ENCODE measurements at places on chromosomes 2 and 18.

- no peak for DNase-seq
Observed at GRCh38 chr18:6547476-6547875, 132.8 kb upstream of the L3MBTL4 start.

- peak; percentile 42 for DNase-seq
Observed at GRCh38 chr2:190119257-190119656, 56.7 kb upstream of the MSTN start.

GRCh38 chr2:240962300-240963064 lies 35.9 kb upstream of the SNED1 start:
- DNase-seq, result peak; percentile 22

- no peak for DNase-seq
Observed at GRCh38 chr2:61670591-61671501, 132.7 kb upstream of the XPO1 start.

- DNase-seq, result no peak
Observed at GRCh38 chr18:62777814-62778213, 62.5 kb downstream of the PHLPP1 start.

- DNase-seq, result no peak
Observed at GRCh38 chr2:118721817-118722551, 125.5 kb downstream of the EN1 start.

GRCh38 chr2:18829976-18830375 lies 240.6 kb upstream of the NT5C1B start:
- DNase-seq, result no peak

DNA sequence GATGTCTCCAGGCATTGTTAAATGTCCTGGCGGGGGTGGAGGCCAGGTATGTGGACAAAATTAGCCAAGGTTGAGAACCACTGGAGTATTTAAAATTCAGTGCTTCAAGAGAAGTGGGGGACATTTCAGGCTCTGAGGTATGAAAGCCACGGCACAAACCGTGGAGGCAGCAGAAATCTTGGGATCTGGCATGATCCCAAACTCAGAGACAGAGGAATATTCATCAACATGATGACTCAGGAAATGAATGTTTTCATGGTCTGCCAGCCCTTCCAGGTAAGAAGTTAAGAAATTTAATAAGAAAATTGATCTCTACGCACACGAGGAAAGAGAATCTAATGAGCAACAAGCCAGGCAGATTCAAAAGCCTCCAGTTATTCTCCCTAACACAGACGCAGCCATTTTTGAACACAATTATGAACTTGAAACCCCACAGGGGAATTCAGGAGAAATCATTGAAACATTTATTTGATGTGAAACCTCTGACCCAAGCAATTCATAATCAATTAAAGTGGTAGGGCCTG lies 11.3 kb upstream of the GRP start:
- DNase-seq, result no peak

DNA sequence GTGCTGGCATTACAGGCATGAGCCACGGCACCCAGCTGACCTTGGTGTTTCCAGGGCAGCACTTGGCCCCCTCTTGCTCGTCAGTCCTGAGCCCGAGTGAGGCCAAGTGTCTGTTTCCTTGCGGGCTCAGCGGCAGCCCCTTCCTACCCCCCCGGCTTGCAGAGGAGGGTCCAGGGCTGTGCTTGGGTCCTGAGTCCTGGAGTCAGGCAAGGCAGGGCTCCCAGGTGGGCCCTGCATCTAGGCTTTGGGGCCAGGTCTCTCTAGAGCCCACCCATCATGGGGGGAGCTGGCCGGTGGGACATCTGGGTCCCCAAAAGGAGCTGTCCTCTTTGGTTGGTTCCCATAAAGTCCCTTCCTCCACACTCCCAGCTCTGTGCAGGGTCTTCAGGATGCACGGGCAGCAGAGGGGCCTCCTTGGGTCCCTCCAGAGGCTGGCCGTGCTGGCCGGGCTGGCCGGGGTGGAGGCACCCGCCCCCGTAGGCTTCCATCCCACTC lies 63.7 kb upstream of the HPCAL1 start:
- DNase-seq, result no peak

DNA sequence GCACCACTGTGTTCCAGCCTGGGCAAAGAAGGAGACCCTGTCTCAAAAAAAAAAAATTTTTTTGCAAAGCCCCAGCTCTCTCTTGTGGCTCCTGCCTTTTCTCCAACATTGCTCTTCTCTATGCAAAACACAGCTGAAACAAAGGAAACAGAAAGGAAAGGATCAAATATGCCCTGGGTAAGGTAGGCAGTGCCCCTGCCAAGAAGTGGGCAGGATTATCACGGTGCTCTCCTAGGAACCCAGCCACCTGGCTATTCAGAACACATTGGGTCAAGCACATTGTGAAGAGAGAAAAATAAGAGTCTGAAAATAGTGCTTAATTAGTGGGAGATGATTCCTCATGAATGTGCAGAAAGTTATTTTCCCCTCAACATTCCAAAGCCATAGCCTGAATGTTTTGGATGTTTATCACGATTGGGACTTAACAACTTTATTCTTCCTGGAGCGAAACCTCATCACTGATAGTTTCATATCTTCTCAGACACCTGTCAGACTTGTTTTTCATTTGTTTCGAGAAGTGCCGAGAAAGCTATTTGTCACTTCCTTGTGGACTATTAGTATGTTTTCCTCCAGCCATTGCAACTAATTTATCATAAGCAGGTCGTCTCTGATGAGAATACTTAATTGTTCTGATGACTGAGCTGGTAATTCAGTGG lies 42.7 kb upstream of the RPL31 start:
- DNase-seq, result no peak

DNA sequence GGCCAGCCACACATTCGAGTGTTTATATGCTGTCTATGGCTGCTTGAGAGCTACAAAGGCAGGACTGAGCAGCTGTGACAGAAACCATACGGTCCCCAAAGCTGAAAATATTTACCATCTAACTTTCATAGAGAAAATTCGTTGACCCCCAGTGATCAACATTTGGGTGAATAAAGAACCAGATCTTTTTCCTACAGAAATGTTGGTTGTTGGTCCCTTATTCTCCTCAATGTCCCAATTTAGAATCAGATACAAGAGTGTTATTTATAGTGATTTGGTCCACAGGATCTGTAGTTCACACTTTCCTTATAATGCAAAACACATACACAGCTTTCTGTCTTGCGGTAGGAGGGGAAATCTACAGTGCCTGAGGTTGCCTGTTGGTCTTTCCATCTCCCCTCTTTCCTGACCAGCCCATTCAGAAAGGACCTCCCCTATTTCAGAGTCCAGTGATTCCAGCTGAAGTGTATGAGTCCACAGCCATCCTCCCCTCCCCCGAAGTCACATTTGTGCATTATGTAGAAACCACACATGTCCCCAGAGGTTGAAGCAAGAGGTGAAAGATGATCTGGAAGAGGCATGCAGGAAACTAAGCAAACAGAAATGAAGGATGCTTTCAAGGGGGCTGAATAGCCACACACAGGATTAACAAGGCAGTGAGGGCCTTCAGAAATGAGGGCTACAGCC lies 61.9 kb downstream of the SPRED2 start:
- DNase-seq, result no peak

DNA sequence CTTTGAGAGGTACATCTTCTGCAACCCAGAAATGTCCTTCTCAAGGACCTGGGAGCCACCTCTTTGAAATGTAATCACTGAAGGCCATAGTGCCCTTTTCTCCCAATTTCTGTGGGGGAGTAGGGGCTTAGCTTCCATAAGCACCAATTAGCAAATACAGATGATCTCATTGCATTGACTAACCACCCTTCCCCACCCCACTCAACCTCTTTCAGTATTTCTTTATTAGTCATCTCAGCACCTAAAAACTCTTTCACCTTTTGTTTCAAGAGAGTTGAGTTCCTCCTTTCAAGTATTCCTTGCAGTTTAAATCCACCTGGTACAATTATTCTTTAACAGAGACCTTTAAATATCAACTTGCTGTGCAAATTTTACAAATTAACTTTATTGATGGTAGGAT lies 1011.8 kb upstream of the CDH2 start:
- DNase-seq, result no peak

GRCh38 chr2:29570539-29570938 lies 350.8 kb downstream of the ALK start:
- no peak for DNase-seq

GRCh38 chr2:238220892-238221521 lies 17.5 kb upstream of the ILKAP start:
- DNase-seq, result no peak

DNA sequence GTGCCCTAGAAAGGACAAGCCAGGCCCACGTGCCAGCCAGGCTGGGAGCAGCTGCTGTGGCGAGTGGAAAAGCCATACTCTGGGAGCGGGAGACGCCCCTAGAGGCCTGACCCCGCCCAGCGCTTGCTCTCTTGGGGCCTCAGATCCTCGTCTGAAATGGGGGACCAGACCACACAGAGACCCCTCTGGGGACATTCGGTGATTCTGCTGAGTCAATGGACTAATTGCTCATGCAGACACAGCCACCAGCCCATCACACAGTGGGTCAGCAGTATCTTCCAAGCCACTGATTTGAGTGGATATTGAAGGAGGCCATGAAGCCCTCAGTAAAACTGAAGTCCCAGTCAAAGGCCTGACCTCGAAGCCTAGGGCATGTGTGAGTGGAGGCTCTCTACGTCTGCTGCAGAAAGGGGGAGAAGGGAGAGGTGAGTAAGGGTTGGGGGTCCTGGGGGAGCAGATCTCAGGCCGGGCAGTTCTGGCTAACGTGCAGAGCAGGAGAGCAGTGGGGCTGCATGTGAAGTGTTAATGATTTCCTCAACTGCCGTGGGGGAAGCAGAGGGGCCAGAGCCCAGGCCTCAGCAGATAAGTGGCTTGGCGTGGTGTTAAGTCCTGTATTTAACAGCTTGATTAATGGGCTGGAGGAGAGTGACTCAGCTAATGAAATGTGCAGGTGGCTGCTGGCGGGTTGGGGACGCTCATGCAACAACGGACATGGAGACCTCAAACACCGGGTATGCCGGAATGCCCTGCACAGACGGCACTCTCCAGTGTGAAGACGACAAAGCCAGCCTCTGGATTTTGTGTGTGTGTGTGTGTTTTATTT lies 104.4 kb upstream of the TWIST2 start:
- DNase-seq, result no peak

DNA sequence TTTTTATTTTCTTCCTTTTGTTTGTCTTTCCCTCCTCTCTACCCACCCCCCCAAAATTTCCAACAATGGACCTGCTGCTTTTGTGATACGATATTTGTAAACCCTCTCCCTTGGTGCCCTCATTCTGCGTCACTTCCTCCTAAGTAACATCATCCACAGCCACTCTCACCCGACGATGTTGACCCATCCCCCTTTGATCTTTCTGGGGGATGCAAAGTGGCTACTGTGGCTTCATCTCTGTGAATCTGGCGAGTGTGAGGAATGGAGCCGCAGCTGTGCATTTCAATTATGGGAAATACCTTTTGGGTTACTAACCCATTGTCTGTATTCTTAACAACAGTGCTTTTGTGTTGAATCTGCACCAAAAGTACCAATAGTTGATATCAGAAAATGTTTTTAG lies 19.4 kb downstream of the ANTXR1 start:
- no peak for DNase-seq

DNA sequence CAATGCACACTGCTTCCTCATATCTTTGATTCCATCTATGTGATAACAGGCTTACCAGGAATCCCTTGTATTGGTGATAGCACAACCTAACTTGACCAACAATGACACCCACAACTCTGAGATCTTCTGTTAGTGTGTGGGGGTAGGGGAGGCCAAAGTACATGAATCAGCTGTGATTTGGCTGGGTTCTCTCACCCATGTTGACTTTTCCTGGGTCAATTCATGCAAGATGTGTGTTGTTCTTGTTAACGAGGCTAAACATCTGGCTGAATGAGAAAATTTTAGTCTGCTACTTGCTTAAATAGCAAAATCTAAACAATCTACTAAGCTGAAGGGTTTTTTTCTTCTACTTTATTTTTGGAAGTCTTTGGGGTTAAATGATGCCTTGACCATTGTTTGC lies 341.2 kb upstream of the SLC14A2 start:
- DNase-seq, result no peak

DNA sequence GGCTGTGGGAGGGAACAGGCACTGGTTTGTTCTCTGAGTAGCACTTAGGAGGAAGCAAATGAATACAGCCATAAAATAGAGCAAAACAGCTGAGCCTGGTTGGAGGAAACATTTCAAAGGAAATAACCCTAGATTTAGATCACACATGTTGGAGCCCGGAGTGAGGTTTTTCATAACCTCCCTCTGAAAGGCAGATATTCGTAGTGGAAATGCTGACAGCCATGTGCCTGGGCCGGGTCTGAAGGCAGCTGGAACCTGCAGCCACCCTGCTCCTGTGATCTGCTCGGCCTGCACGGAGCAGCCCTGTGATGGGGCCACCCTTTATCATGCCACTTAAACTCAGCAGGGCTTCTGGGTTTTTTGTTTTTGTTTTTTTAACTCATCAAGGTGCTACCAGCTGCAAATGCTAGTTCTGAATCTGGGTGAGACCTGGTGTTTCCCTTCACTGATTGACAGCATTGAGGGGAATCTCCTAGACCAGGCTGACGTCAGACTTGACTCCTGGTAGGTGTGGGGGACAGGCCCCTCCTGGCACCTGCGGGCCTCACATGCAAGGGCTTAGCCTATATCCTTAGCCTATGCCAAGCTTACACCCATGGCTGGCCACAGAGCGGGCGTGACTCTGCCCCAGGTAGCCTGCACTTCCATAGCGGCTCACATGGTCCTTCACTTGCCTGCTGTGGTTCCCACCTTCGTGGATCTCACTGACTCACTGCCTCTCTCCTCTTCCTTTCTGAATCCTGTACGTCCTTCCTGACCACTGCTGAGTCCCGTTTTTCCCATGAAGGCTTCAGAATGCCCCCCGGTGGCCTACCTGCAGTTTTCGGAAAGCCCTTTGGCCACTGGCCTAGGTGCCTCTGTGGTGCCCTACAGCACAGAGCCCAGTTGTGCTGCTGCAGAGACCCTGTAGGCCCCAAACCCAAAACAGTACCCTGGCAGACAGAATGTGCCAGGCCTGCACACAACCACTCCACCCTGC lies 217.3 kb downstream of the SEPTIN10 start:
- no peak for DNase-seq

DNA sequence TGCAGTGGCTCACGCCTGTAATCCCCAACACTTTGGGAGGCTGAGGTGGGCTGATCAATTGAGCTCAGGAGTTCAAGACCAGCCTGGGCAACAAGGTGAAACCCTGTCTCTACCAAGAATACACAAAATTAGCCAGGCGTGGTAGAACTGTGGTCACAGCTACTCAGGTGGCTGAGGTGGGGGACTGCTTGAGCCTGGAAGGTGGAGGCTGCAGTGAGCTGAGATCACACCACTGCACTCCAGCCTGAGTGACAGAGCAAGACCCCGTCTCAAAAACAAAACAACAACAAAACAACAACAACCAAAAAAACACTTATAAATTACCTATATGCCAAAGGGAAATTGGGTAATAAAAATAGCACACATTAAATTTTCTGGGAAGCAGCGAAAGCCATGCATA lies 141.6 kb downstream of the HDAC4 start:
- peak; percentile 28 for DNase-seq

DNA sequence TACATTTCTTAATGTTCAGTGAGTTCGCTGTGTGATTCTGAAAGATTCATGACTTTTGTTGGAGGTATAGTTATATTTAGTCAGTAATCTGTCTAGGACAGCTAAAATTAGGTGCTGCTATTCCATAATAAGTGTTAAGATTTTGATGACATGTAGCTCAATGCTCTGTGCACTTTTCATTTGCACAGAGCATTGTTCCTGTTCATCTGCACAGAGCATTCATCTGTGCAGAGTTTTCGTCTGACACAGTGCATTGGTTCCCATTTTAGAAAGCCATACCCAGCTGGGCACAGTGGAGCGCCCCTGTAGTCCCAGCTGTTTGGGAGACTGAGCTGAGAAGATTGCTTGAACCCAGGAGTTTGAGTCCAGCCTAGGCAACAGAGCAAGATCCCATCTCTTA lies 8.6 kb downstream of the POLI start:
- DNase-seq, result no peak

- DNase-seq, result no peak
Observed at GRCh38 chr18:11808001-11808855, 43.0 kb upstream of the CHMP1B start.

- no peak for DNase-seq
Observed at GRCh38 chr2:23624915-23625314, 239.9 kb downstream of the KLHL29 start.

All from activated T-cell treated with anti-CD3 and anti-CD28 coated beads, Interleukin-2, amount 50 U/mL, for 24 hours (primary cell).